ENCODE measurements at places on chromosomes 12 and 14.

- DNase-seq: no peak
Observed at GRCh38 chr14:79588398-79588797, 622.9 kb downstream of the DIO2 start.

- peak; percentile 49 for DNase-seq
Observed at GRCh38 chr12:56839915-56840325, 76.8 kb downstream of the HSD17B6 start.

DNA sequence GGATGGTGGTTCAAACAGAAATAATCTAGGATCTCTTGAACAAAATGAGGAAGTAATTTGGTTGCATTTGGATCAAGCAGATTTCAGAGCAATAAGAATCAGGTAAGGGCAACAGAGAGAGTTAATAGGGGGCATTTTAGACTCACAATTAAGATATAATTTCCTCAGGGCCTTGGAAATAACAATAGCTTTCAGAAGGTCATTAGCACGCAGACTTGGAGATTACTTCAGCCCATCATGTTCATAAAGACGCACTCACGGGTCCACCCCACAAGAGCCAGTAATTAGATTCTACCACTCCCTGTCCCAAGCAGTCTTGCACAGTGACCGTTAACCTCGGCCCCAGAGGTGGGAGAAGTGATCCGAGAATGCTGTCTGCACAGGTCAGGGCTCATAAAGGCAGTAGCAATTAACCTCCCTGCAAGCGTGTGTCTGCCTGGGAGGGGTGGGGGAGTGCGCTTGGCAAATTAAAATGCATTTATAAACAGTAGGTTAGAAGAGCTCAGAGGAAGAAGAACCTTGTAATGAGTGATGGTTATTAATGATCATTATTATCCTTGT lies 125.7 kb upstream of the CCDC196 start:
- DNase-seq: no peak

DNA sequence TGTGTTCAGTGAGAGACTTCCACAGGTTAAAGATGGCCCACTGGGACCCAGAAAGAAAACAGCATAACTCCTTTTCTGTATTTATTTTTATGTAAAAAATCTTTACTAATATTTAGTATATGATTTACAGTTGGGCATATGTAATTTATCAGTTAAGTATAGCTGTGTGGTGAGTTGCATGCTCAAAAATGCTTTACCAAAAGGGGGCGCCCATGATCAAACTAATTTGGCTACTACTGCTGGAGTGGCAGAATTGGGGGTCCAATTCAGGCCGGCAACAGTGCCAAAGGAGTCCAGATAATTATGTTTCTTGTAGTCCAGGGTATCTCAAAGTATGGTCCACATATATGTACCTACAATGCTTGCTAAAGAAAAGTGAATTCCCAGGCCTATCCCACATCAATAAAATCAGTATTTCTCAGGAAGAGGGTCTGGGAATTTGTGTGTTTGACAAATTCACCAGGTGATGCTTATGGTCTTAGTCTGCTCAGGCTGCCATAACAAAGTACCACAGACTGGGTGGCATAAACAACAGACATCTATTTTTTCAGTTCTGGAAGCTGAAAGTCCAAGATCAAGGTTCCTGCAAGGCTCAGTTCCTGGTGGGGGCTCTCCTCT lies 152.0 kb downstream of the KTN1 start:
- DNase-seq: no peak

DNA sequence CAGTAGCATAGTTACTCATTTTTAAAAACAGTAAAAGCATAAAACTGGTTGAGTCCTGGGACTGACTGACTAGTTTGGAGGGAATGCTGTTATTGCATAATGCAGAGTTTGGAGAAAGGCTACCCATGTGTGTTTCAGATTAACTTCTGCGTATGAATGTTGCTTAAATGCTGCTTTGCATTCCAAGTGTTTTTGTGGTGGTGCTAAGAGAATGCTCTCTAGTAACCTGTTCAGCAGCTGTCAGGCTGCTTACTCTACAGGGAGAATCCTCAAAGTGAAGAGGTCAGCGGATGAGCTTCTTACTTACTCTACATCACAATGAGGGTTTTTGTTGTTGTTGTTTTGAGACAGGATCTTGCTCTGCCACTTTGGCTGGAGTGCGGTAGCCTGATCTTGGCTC lies 4.3 kb downstream of the DLST start:
- DNase-seq: no peak

DNA sequence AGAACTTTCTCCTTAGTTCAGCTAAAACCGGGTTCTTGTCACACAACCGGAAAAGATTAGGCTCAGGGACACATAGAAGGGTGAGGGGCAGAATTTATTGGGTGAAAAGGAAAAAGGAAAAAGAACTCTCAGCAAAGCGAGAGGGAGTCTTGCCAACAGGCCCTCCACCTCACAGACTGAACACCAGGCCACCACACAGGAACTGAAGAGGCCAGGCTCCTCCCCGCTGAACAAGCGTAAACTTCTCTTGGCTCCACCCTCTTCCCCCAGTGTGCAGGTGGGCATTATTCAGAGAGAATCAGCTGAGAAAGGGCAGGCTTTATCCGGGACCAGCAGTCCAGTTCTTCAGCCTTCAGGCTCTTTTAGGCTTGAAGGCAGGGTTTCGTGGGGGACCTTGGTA lies 125.6 kb upstream of the FGD4 start:
- DNase-seq: peak; percentile 60

All from activated naive CD8-positive, alpha-beta T cell treated with anti-CD3 and anti-CD28 coated beads, Interleukin-2, amount 10 ng/mL, durations not matched to agents 7 days and 5 days (primary cell).